ENCODE measurements at places on chromosomes 1 and 21.

DNA sequence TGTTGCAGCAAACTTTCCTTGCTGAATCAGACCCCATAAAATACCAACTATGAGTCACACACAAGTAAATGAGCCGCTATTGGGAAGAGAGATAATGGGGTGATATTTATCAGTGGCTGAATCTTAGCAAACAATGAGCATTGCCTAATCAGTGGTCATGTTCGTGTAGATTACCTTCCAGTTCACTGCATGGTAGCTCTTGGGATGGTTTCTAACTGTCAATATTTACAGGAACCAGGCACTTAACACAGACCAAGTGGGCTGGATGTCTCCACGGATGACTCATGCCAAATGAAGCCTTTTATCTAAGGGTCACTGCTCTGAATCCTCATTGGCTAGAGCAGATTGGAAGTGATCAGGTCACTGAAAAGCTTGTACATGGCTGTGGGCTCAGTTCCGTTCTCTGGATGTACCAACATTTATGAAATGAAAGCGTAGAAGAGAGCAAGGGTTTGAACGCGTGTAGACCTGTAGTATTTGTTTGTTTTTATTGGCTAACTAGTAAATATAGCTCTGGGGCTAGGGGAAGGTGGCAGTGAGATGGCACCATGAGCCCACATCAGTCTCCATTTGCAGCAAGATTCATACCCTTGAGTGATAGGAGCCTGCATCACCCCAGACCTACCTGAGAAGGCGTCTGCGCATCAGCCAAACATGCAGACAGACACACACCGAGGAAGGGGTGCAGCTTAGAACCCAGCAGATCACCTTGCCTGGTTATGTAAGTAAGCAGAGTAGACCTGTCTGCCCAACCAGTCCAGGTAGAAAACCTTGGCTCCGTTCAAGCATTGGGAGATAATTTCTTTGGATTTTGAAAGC, 153.3 kb downstream of the TOMM20 start:
- no peak for DNase-seq

DNA sequence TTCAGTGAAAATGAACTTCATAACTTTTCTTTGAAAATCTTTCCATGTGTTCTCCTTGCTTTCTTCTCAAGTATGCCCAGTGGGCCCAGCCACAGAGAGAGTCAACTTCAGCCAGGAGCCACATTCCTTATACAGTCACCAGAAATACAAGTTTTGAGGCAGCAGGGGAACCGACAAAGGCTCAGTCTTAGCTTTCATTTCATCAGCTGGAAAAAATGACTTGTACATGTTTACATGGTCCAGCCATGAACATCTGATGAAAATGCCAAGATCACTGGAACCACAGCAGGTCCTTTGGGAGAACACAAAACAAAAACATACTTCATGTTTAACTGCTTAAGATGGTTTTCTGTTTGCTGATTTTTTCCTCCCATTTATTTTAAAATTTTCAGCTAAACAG, 72.5 kb downstream of the SYDE2 start:
- DNase-seq = no peak

GRCh38 chr1:66729119-66729518, 23.1 kb upstream of the DYNLT5 start:
- DNase-seq = peak; percentile 25

- DNase-seq = no peak
These were observed 87.6 kb downstream of the GFI1 start for GRCh38 chr1:92399076-92399475.

- DNase-seq = no peak
These were observed 62.5 kb downstream of the COQ8A start for GRCh38 chr1:227002531-227003049.

GRCh38 chr1:195701149-195701548, 907.1 kb downstream of the KCNT2 start:
- no peak for DNase-seq

DNA sequence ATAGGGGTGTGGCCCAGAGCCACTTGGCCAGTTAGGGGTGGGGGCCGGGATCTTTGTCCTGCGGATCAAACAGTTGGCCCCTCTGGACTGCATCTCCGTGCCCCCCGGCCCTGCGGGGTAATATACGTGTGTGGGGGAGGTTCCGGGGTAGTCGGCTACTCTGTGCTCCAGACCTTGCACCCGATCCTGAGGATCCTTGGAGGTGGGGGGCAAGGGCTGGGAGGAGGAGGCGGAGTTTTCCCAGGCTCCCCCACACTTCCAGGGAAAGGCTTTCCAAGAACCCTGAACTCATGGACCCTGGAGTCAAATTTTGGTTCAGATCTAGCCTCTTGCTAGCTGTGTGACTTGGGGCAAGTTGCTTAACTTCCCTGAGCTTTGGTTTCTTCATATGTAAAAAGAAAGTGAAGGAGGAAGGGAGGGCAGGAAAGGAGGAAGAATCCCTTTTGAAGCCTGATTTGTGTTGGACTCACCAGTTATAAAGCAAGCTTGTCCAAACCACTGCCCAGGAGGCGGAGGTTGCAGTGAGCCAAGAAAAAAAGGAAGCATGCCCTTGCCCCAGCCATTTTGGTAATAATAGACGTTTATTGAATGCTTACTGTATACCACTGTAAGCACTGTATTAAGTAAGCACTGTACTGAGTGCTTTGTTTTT, 686 bp downstream of the MIIP start:
- DNase-seq = no peak
